KG1 (cell line): ENCODE measurements at places on chromosomes 3 and 15.

DNA sequence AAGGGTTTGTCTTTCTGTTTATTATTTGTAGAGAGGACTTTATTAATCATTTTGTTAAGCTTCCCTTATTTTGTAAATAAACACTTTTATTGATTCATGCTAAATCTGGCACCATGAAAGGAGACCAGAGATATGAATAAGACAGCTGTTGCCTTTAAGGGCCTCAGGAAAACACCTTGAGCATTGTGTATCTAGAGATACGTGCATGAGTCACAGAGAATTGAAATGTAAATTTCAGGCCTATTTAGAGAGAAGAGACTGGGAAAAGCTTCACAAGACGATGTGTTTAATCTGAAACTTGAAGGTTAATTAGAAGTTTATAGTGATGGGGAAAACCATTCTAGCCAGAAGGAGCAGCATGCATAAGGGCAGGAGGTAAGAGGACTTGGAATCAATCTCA is 28.6 kb upstream of the UTS2B start:
- no peak for DNase-seq

DNA sequence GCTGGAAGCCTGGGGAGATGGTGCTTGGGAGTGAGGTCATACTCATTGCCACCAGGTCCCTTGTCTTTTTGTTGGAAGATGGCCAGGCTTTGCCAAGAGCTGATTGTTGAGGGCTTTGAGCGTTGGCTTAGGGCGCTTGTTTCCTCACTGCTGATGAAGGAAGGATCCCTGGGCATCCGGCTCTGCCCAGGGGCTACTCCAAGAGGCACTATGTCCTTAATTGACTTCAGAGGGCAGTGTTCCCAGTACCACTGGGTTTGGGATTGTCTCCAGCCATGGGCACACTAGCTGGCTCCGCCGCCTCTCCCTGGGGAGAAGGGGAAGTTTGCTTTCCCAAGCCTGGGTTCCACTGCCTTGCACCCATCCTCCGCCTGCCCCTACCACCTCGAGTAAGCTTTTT is 57.2 kb upstream of the RGMA start:
- no peak for DNase-seq

- DNase-seq: no peak
These were observed 197.5 kb upstream of the LRRC3B start for GRCh38 chr3:26425076-26425475.

GRCh38 chr3:183148056-183148455 is 14.5 kb downstream of the LAMP3 start:
- DNase-seq: no peak

- no peak for DNase-seq
These were observed 75.9 kb upstream of the ALDH1L1 start for GRCh38 chr3:126256251-126256650.

DNA sequence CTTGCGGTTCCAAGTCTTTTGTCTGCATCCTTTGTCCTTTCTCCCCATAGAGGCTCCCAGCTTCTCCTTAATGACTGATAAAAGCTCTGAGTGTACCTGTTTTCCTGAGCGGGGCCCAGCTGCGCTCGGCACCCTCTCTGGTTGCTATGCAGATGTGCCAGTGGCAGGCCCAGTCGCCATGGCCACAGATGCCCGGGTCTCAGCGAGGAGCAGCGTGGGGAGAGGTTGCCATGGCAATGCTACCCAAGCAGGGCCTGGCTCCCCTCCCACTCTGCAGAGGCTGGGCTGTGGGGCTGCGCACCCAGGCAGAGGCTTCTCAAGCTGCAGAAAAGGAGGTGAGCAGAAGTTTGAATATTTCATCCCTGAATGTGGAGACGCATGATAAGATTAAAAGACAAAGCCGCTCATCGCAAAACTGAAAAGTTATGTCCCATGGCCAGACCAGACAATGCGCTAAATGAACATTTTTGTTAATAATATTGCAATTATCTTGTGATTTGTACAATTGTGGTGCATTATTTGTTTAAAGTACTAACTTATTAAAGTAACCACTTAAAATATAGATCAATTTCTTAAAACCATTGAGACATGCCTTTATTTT is 66.1 kb downstream of the TPRA1 start:
- no peak for DNase-seq

DNA sequence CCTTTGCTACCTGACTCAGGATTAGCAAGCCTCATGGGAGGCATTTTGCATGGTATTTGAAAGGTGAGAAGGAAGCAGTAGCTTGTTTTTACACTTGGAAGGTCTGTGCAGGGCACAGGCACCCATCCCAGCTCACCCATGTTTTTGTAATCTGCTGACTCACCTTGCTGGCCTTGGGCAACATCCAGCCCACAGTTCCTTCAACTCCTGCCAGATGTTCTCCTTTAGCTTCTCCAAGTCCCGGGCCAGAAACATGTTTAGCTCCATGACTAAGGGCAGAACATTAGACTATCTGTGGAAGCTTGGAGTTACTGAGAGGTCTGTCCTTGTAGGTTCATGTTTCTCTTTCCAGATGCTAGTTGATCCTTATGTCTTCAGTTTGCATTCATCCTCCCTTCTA is 12.4 kb upstream of the ZNF770 start:
- DNase-seq: no peak

- DNase-seq: no peak
These were observed 70.6 kb downstream of the LRRC49 start for GRCh38 chr15:70963199-70963598.

DNA sequence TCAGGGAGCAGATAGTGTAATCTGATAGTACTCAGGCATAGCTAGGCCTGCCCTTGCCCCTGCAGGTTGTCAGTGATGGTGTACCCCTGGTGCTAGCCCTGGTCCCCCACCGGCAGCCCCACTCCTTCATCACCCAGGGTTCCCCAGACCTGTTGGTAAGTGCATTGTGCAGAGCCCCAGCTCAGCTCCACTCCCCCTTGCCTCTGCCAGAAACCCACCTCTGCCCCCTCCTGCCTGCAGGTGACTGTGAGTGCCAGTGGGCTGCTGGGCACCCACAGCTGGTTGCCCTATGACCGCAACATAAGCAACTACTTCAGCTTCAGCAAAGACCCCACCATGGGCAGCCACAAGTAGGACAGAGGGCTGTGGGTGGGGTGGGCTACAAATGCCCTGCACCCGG is 27.5 kb downstream of the NBEAL2 start:
- DNase-seq: no peak

GRCh38 chr15:41464889-41465580 is 28.6 kb upstream of the ITPKA start:
- no peak for DNase-seq

GRCh38 chr15:100147828-100148227 is 193.9 kb downstream of the ADAMTS17 start:
- no peak for DNase-seq

GRCh38 chr3:184237211-184237610 is 7.8 kb downstream of the VWA5B2 start:
- DNase-seq: no peak

DNA sequence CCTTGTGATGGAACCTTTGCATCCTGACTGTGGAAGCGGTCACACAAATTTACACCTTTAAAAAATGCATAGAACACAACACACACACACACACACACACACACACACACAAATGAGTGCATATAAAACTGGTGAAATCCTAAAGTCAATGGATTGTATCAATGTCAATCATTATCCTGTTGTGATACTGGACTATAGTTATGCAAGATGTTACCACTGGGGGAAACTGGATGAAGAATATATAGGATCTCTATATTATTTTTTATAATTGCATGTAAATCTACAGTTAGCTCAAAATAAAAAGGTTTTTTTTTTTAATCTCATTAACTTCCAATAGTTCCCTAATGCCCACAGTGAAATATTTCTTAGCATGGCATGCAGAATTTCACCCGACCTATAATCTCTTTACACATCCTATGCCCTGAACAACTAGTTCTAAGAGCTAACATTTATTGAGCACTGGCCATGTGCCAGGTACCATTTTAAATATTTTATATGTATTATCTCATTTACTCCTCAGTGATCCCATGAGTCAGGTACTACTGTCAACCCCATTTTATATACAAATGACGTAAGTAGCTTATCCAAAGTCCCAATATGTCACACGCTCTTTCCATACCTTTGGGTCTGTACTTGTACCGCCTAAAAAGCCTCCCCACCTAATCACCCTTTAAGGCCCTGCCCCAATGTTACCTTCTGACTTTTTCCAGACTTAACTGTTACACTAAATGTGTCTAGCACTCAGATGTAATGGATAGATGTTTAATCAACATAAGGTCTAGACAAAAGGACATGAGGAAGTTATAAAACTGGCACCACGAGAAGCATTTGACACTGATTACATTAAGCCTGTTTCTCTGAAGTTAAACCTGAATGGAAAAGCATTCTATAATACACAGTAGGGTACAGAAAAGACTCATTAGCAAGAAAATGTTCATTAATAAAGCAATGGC is 5.5 kb downstream of the ABCC5 start:
- no peak for DNase-seq

DNA sequence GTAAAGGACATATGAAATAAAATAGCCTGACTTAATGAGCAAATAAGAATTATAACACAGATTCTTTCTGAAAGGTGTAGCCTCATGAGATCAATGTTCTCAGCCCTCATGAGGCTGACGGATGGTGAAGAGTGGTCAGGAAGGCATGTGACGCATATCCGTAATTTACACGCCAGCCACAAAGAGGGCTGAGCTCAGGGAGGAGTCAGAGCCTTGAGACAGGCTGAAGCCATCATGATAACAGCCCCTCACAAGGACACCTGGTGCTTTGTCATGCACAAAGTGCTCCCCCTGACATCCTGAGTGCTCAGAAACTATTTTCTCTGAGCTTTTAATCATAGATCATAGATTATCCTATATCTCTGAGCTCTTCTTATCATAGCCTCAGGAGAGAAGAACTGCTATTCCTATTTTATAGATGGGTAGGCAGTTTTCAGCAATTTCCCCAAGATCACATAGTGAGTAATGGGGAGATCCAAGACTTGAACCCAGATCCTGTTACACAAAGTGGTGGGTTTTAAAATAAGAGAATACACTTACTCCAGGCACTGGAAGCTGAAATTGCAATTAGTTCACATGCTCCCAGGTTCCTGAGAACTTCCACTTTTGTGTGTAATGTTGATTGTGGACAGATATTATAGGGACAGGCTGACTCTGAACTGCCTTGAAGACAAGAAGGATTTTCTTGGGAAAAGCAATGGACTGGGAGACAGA is 267.1 kb downstream of the RPLP1 start:
- DNase-seq: peak; percentile 48

GRCh38 chr3:38551026-38551832 is 55.1 kb downstream of the EXOG start:
- no peak for DNase-seq

DNA sequence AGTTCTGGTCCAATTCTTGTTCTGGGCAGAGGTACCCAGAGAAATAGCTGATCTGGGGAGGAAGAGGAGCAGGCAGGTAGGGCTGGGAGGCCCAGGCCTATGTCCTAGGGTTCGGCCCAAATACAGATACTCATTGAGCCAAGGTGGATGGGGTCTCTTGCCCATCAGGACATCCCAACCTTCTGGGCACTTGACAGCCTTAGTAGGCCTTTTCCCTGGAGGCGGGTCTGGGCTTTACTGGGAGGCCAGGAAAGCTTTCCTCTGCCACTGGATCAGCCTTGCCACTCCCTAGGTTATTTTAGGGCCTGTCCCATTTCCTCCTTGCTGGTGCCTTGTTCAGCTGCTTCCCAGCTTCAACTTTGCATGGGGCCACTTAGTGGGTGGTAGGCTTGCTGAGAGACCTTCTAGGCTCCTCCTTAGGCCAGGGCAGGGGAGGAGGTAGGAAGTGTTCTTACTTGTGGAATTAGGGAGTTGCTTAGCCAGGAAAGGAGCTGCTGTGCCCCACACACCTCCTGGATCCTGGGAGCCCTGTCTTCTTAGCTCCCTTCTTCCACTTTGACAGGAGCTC is 9.7 kb downstream of the TEX264 start:
- DNase-seq: no peak

GRCh38 chr3:193702967-193703366 is 110.0 kb downstream of the OPA1 start:
- DNase-seq: no peak

- no peak for DNase-seq
These were observed 182.4 kb downstream of the RBMS3 start for GRCh38 chr3:29463304-29463703.

DNA sequence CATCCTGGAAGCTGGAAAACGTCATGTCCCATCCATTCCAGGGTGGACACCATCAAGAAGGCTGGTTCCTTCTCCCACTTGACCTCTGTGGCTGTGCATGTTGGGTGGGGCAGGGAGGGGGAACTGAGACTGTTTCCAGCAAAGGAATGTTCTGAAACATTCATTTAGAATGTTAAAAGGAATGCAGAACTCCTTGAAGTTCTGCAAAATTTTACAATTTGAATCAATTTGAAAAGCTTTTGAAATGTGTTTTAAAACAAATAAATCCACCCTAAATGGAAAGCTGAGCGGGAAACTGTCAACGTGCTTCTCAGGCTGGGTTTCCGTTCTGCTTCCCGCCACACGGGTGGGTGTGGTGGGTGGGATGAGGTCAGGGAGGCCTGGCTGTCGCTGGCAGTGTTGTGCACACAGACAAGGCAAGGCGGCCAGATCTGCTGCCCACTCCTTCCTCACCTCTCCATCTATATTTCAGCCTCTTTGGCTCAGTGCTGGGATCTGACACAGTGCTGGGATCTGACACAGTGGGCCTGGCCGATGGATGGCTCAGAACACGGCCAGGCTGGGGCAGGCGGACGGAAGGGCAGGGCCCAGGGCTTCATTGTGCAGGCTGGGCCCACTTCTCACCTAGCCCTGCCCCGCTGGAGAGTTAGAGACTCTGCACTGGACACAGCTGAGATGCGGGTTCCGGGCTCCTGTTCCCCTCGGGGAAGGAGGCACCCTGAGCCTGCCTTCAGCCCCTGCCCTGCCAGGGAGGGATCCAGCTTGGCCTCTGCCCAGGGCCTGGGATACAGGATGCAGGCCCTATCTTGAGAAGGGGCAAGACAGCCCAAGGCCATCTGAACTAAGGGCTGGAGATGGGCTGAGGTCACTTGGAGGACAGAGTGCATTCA is 110.4 kb downstream of the TMEM266 start:
- no peak for DNase-seq

DNA sequence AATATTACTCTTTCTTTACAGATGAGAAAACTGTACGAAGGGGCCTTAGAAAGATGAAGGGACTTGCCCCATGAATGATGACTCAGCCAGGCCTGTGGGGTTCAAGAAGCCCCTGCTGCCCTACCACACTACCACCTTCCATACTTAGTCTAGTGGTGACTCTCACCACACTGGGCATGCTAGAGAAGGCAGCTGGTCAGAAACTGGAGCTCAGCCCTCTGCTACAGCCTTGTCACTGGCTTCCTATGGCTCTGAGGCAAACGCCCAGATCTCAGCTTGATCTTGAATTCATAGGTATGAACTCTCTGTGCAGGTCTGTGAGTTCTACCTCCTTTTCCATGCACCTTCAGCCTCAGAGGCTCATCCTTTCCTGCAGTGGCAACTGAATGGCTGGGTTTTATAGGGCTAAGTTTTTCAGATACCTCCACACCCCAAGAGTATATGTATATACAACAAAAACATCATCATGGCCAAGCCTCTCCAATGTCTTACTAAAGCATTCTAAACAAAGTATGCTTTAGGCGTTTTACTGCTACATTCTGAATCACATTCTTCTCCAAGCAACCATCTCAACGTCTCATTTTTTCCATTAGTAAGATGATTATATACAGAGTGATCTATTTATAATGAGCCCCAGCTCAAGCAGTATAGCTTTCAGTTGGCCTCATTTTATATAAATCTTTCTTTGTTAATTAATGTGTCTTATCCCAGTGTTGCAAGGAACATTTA is 234.1 kb downstream of the GREM1 start:
- DNase-seq: no peak

GRCh38 chr3:100141586-100141985 is 27.3 kb upstream of the FILIP1L start:
- no peak for DNase-seq

- DNase-seq: no peak
These were observed 822.7 kb downstream of the TUSC7 start for GRCh38 chr3:117532268-117532667.

- DNase-seq: no peak
These were observed 55.0 kb upstream of the ABHD10 start for GRCh38 chr3:111923806-111924205.
